Osteocyte (in vitro differentiated cells): ENCODE measurements at places on chromosomes 12 and 14. TPM values are rescaled to one million over a fixed set of nuclear protein-coding genes. Genes with fewer than 3 reads are reported as not detected.

DNA sequence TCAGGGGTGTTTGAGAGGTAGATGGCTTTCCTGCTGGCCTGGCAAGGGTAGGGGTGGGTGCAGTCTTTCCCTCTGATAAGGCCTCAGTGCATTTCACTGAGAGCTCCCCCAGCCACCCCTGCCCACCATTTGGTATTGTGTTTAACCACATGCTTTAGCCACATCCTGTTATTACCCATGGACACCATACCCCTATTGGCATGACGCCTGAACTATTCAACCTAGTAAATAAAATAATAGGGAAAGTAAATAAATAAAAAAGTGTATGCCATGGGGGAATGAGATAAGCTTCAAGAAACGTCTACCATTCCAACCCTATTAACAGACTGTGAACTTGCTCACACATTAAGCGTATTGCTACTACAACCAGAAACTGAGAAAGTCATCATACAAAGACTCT, 7.6 kb upstream of the LGR5 start:
- H3K36me3 ChIP-seq: peaks cover 11% of the 10 kb centered on the region
- no peak overlapping the region for H3K27ac ChIP-seq
- peaks cover 31% of the 10 kb centered on the region for H3K4me1 ChIP-seq
- no peak for DNase-seq
- no peaks in the 10 kb centered on the region for H3K27me3 ChIP-seq

- DNase-seq: no peak
- no peak overlapping the region for H3K4me3 ChIP-seq
- H3K36me3 ChIP-seq: no peaks in the 10 kb centered on the region
- H3K27ac ChIP-seq: no peak overlapping the region
- peaks cover 31% of the 10 kb centered on the region for H3K27me3 ChIP-seq
Measured at GRCh38 chr12:132603240-132604150, 6.9 kb downstream of the LRCOL1 start.

DNA sequence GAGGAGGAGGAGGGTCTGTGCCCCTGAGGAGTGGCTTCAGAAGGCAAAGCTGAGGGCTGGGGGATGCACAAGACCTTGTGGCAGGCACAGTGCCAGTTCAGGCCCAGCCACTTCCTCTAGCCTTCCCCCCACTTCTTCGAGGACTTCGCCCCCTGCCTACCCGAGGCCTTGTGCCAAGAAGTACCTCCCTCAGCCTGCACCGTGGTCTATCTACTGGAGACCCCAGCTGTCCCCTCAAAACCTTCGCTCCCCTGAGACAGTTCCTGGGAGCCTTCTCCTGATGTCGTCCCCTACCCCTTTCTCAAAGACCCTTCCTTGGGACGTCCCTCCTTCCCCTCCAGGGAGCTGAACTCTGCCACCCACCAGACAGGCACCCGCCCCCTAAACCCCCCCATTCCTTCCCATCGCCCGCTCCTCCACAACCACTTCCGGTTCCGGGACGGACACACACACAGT, 604 bp downstream of the ZNF384 start:
- H3K36me3 ChIP-seq: peaks cover 7% of the 10 kb centered on the region
- DNase-seq: no peak
- H3K27me3 ChIP-seq: no peaks in the 10 kb centered on the region

- H3K4me3 ChIP-seq: no peak overlapping the region
- H3K27ac ChIP-seq: no peak overlapping the region
- no peaks in the 10 kb centered on the region for H3K36me3 ChIP-seq
- peaks cover 20% of the 10 kb centered on the region for H3K27me3 ChIP-seq
- DNase-seq: no peak
Measured at GRCh38 chr12:113136990-113137511, 1.5 kb upstream of the RASAL1 start.

DNA sequence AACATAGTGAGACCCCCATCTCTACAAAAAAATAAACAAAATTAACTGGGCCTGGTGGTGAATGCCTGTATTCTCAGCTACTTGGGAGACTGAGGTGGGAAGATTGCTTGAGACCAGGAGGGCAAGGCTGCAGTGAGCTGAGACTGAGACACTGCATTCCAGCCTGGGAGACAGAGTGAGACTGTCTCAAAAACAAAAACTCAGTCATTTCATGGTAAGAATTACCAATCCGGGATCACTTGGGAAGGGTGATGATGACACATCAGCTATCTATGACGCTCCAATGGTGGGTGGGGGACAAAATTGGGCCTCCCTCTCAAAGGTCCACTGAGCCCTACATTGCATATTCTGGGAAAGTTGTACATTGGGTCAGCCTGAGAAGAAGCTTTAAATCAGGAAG, 47.7 kb downstream of the SERPINA3 start:
- H3K4me3 ChIP-seq: no peak overlapping the region
- peaks cover 18% of the 10 kb centered on the region for H3K4me1 ChIP-seq
- DNase-seq: peak; percentile 40
- H3K27me3 ChIP-seq: no peaks in the 10 kb centered on the region

GRCh38 chr14:61147381-61147821, 133.7 kb downstream of the TMEM30B start:
- DNase-seq: no peak
- peak overlapping the region; percentile 98 for H3K27ac ChIP-seq
- peak overlapping the region; percentile 33 for H3K4me3 ChIP-seq
- peaks cover 8% of the 10 kb centered on the region for H3K36me3 ChIP-seq
- no peaks in the 10 kb centered on the region for H3K27me3 ChIP-seq

GRCh38 chr12:6635375-6635855, 344 bp downstream of the LPAR5 start:
- H3K36me3 ChIP-seq: no peaks in the 10 kb centered on the region
- peak overlapping the region; percentile 80 for H3K27ac ChIP-seq
- peaks cover 44% of the 10 kb centered on the region for H3K4me1 ChIP-seq
- DNase-seq: no peak
- H3K27me3 ChIP-seq: no peaks in the 10 kb centered on the region

- no peaks in the 10 kb centered on the region for H3K4me1 ChIP-seq
- H3K27me3 ChIP-seq: no peaks in the 10 kb centered on the region
- H3K27ac ChIP-seq: no peak overlapping the region
- no peak for DNase-seq
Measured at GRCh38 chr12:39012870-39013269, 107.5 kb upstream of the CPNE8 start.

DNA sequence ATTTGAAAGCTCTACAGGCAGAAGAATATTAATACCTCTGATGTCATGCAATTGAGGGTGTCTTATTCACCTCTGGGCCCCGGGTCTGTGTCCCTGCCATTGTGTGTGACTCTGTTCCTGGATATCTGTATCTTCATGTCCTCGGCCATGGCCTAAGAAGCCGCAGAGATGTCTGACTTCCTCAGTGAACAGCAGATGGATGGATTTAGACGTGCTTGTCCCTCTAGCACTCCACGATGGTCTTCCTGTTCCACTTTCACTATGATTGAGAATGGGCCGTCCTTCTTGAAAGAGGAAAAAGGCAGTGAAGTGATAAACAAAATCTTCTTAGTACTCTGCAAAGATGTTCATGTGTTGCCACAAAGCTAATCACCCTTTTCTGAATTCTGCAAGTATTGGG, 217.4 kb downstream of the SLC41A2 start:
- H3K4me1 ChIP-seq: peaks cover 44% of the 10 kb centered on the region
- H3K27me3 ChIP-seq: no peaks in the 10 kb centered on the region

DNA sequence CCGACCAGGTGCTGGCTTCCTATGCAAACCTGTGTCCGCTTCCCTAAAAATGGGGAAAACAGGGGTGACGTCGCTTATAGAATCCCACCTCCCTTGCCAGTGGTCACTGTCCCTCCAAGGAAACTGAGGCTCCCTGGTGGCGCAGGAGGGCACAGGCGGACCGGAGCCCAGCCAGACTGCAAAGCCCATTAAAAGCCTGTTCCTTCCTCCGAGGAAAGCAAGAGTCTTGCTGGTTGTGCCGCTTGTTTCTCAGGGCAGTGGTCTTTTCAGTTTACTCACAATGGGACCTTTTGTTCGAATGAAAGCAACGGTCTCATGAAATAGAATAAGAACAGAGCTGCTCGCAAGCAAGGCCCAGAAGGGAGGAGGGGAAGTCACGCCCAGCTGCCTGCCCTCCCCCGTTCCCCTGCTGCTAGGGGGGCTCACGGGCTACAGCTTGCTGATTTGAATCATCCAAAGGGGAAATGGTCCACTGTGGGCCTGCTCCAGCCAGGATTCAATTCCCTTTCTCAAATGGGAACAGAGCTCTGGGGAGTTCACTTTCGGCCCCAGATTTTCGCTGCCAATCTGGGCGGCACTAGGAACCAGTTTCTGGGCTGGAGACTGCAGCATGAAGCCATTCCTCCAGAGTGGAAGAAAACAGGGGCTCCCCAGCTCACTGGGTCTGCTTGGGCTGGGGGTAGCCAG, 4.6 kb upstream of the SELPLG start:
- H3K27me3 ChIP-seq: no peaks in the 10 kb centered on the region
- peaks cover 34% of the 10 kb centered on the region for H3K4me1 ChIP-seq
- no peak overlapping the region for H3K27ac ChIP-seq
- no peak overlapping the region for H3K4me3 ChIP-seq
- peaks cover 13% of the 10 kb centered on the region for H3K36me3 ChIP-seq

- no peak overlapping the region for H3K4me3 ChIP-seq
- DNase-seq: no peak
- no peaks in the 10 kb centered on the region for H3K36me3 ChIP-seq
- no peak overlapping the region for H3K27ac ChIP-seq
Measured at GRCh38 chr14:81324011-81324410, 76.1 kb downstream of the STON2 start.

DNA sequence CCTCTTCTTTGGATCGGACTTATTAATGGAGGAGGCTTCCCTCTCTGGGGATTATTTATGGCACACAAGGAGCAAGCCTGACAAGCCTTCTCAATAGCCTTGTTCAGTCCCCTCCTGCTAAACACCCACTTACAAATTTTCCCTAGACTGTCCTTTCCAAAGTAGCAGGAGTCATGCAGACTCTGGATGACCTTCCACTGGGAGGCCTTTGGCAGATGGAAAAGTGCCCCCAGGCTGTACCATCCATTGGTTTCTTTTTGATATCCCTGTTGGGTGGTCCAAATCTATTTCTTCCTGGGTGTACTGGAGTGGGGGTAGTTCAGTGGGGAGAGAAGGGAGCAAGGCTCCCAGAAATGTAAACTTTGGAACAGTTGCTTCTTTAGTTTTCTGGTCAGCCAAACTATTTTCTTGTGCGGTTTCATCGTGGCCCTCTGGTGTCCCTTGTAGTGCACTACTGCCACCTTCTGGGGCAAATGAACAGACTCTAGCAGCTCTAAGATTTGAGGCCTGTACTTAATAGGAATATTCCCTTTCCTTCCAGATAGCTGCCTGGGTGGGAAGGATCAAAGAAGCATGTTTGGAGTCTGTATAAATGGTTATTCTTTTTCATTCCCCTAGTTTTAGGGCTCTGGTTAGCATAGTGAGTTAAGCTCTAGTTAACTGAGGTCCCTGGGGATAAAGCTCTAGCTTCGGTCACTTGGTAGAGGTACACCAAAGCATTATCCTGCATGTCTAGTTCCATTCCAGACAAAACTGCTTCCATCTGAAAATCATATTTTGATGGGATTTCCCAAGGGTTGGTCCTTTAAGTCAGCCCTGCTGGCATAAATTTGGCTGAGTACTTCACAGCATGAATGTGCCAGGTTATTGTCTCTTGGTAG, 409.5 kb downstream of the SLC6A15 start:
- H3K27ac ChIP-seq: peak overlapping the region; percentile 19
- no peak overlapping the region for H3K4me3 ChIP-seq
- DNase-seq: no peak
- peaks cover 10% of the 10 kb centered on the region for H3K4me1 ChIP-seq
- H3K27me3 ChIP-seq: peaks cover 9% of the 10 kb centered on the region

- H3K27ac ChIP-seq: peak overlapping the region; percentile 17
- peaks cover 34% of the 10 kb centered on the region for H3K4me1 ChIP-seq
- H3K27me3 ChIP-seq: no peaks in the 10 kb centered on the region
- no peaks in the 10 kb centered on the region for H3K36me3 ChIP-seq
Measured at GRCh38 chr14:89902881-89903280, 51.6 kb downstream of the EFCAB11 start.

DNA sequence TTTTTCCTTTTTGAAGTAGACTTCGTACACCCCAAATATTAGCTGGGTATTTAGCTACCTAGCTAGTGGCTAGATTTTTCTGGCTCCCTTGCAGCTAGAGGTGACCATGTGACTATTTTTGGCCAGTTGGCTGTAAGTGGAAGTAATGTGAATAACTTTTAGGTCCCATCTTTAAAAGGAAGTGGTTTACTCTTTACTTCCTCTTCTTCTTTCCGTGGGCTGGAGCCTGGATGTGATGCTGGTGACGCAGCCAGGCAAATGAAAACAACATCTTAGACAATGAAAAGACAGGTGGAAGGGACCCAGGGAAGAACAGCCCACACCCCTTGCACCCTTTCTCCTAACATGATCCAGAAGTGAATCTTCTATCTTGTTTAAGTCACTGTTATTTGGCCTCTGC, 245.5 kb downstream of the ATP23 start:
- H3K4me1 ChIP-seq: no peaks in the 10 kb centered on the region
- peaks cover 17% of the 10 kb centered on the region for H3K27me3 ChIP-seq
- no peaks in the 10 kb centered on the region for H3K36me3 ChIP-seq
- DNase-seq: no peak

Gene SNRPF
- total RNA-seq: 15.7 and 18.1 TPM in 2 replicates

Gene ERP27
- 0.50 and 0.70 TPM in 2 replicates for total RNA-seq

Gene RTL1
- not detected in 2 replicates for total RNA-seq

Gene TAS2R7
- total RNA-seq: not detected in 2 replicates

Gene LRRC43
- total RNA-seq: 1.0 and 2.0 TPM in 2 replicates

Gene RD3L
- not detected in 2 replicates for total RNA-seq

Gene LALBA
- not detected in 2 replicates for total RNA-seq

Gene C12orf50
- 0.08 TPM in 1 of 2 replicates, not detected in the other for total RNA-seq

Gene C12orf54
- not detected in 2 replicates for total RNA-seq

Gene TPPP2
- total RNA-seq: not detected in 2 replicates

Gene NANOG
- total RNA-seq: 0.08 and 0.50 TPM in 2 replicates

Gene TSHR
- total RNA-seq: not detected in 2 replicates
